Testis (tissue), 5 donors: ENCODE measurements at places on chromosomes 3 and 15. TPM values are rescaled to one million over a fixed set of nuclear protein-coding genes. Genes with fewer than 3 reads are reported as not detected.

The CPEB1 gene
- 89.1 TPM for total RNA-seq

The HIGD2B gene
- 2.2 TPM for total RNA-seq

The PGBD4 gene
- 2.8 TPM for total RNA-seq

The FURIN gene
- 23.1 TPM for total RNA-seq

The FGF12 gene
- total RNA-seq: 2.3 TPM

The UCN2 gene
- total RNA-seq: 1.2 TPM

The NDUFAF3 gene
- total RNA-seq: 416 TPM

The RYR3 gene
- total RNA-seq: 7.6 TPM

The IL5RA gene
- total RNA-seq: 0.43 TPM

The ERC2 gene
- 1.9 TPM for total RNA-seq

The APBA2 gene
- 29.5 TPM for total RNA-seq

The DTX3L gene
- total RNA-seq: 8.3 TPM

The TERB2 gene
- total RNA-seq: 10.3 TPM

The CCNB2 gene
- 54.2 TPM for total RNA-seq

The SEMA3F gene
- total RNA-seq: 6.9 TPM

DNA sequence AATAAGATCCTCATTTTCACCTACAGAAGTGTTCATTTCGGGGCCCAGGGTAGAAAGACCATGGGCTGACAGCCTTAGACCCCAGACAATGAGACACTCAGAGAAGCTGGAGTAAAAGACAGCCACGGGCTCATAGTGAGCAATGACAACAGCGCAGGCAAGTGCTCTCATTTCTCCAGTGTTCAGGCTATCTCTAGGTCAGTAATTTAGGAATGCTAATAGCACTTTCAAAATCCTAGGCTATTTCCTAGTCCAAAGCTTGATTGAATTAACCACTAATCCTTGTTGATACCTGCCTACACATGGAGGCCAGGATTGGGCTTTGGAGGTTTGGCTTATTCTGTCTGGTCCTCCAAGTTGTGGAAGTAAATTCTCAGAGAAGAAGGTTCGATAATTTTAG is 44.4 kb downstream of the FBN1 start:
- no peak for DNase-seq

DNA sequence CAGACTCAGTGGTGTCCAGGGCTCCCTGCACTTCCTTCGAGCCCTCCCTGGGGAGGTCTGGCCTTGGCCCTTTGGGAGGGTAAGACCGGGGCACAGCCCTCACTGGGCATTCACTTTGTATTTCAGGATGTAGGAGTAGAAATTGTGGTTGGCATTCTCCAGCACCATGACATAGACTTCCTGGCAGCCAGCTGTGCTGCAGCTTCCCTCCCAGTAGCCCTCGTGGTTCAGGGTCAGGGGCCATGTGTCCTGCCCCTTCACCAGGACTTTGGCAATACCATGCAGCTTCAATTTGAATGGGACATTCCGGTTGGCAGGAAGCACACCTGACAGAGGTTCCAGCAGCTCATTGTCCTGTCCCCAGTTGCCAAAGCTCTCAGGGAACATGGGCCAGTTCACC is 47.3 kb downstream of the KY start:
- no peak for DNase-seq

- no peak for DNase-seq
These were observed 310.0 kb upstream of the WNT5A start for GRCh38 chr3:55797084-55797483.

GRCh38 chr3:185900228-185900627 is 37.6 kb downstream of the TRA2B start:
- DNase-seq: no peak

DNA sequence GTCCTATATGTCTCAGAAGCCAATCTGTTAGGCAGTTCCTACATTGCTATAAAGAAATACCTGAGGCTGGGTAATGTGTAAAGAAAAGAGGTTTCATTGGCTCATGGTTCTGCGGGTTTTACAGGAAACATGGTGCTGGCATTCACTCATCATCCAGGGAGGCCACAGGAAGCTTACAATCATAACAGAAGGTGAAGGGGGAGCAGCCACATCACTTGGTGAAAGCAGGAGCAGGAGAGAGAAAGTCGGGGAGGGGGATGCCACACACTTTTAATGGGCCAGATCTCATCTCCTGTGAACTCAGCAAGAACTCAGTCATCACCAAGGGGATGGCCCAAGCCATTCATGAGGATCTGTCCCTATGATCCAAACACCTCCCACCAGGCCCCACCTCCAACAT is 9.1 kb downstream of the SLC49A4 start:
- DNase-seq: no peak

- no peak for DNase-seq
These were observed 384.3 kb upstream of the RARB start for GRCh38 chr3:25043749-25044148.

GRCh38 chr15:71440489-71441110 is 325.3 kb downstream of the THSD4 start:
- no peak for DNase-seq

DNA sequence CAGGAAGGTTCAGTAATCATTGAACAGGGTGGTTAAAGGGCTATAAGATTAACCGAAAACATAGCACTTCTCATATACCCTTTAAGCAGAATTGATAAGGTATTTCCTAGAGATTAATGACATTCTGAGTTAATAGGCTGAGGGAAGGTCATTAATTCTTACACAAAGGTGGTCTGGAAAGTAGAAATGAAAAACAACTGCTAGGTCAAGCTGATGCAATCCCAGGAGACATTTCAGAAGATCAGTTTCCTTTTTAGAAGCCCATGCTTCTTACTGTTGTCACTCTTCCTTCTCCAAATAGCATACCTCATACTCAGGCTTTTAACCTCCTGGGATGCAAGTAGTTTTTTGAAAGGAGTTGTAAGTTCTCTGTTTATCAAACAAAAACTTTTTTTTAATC is 8.8 kb downstream of the FILIP1L start:
- DNase-seq: no peak

- no peak for DNase-seq
These were observed 408.9 kb upstream of the WNT5A start for GRCh38 chr3:55895897-55896566.

DNA sequence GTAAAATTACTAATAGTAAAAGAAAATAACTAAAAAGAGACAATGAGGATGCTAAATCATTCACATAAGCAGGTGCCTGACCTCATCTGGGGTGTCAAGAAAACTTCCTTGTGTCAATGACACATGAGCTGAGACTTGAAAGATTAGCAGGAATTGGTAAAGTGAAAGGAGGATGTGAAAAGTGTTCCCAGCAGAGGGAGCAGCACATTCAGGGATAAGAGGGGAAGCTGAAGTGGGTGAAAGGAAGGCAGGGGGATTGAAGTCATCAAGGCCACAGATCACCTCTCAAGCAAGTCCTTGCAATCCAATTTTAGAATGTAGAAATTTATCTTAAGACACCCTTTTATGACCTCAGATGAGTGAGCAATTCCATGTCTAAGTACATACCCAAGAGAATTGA is 60.2 kb upstream of the ACP3 start:
- DNase-seq: peak; percentile 47

DNA sequence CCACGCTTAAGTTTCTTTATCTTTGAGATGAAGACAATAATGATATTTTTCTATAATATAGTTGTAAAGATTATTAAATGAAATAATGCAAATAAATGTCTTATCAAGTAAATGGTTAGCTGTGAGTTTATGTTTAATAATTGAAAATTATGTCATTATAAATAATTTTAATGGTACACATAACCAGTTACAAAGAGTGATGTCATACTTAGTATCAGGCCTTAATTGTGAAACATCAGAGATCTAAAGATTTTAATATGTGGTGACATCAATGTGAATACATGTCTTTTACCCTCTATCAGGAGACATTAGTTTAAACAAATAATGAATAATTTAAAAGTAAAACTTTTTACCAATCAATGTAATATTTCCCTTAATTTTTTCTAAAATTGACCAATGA is 63.8 kb upstream of the P2RY1 start:
- DNase-seq: no peak

DNA sequence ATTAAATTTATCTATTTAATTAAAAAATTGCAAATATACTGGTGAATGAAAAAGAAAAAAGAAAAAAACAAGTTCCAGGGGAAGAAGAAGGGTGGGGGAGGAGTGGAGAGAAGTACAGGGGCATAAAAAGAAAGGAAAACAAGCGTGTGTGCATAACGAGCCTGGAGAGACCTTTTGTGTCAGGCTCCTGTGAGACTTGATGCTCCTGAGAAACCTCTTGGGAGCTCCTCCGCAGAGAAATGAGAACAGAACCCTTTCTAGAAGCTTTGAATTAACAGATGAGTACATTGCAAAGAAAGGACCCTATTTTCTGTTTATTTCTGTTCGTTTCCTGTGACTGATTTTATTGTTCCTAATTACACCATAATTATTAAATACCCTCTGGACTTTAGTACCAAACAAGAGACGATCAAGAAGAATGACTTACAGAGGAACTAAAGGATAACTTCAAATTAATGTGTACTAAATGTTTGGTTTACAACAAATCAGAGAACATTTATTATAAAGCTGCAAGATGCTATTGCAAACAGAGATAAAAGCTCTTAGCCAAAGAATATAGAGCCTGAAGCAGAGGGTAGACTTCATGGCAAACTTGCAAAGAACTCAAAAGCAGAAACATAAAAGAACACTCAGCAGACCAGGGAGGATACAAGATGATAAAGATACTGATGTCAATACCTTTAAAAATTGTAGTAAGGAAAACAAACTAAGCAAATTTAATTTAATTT is 74.7 kb downstream of the DPPA2 start:
- DNase-seq: no peak

- no peak for DNase-seq
These were observed 844.9 kb upstream of the SEMA6D start for GRCh38 chr15:46872286-46872980.

GRCh38 chr3:134918441-134918840 is 123.4 kb downstream of the EPHB1 start:
- no peak for DNase-seq

- no peak for DNase-seq
These were observed 23.1 kb downstream of the SRPRB start for GRCh38 chr3:133828576-133829309.

- no peak for DNase-seq
These were observed 8.5 kb downstream of the RAB11A start for GRCh38 chr15:65877749-65878148.

GRCh38 chr15:48533982-48534381 is 111.5 kb downstream of the FBN1 start:
- DNase-seq: no peak

DNA sequence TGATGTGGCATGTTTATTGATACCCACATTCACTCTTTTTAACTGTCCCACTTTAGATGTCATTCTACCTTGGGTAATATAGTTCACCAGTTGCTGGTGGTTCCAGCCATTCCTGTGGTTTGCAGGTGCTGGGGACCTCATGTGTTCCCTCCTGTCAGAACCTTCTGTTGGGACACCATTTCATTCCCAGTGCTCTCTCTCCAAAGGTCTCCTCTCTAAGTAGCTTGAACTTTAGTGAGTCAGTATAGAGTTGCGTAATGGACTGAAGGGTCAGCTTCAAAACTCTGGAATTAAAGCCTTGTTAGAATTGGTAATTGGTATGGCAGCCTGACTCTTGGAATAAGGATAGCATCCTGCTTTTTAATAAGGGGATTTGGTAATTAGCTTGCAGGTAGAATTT is 108.5 kb downstream of the PLCL2 start:
- DNase-seq: no peak

DNA sequence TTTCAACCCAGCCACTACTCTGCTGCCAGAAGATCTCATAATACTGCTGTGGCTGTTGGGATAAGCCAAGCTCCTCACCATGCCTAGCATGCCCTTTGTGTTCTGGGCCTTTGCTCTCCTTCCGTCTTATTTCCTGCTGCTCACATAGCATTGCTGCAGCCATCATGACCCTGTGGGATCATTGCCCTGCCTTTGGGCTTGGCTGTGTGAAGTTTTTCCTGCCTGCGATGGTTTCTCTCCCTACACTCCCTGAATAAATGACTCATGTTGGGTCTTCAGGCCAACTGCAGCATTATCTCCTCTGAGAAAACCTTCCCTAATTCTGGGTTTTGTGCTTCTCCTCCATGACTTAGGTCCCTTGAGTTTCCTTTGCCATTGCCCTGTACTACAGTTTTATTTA is 20.8 kb upstream of the TRA2B start:
- DNase-seq: no peak

DNA sequence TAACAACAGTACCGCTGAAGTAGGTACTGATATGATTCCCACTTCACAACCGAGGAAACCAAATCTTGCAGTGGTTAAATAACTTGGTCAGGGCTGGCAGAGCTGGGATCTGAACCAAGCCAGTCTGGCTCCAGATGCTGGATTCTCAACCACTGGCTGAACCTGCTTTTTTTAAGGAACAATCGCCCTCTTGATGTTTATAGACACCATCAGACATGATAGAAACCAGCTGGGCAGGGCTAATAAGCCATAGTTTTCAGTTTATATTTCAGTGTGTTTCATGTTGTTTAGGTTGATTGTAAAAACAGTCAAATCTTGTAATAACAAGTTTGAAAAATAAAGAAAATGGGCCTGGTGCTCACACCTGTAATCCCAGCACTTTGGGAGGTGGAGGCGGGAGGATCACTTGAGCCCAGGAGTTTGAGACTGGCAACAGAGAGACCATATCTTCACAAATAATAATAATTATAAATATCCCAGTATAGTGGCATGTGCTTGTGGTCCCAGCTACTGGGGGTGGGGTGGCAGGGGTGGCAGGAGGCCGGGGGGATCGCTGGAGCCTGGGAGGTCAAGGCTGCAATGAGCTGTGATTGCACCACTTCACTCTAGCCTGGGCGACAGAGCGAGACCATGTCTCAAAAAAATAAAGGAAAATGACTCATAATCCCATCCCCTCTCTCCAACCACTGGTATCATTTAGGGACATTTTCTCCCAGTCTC is 36.7 kb downstream of the XYLB start:
- DNase-seq: no peak

DNA sequence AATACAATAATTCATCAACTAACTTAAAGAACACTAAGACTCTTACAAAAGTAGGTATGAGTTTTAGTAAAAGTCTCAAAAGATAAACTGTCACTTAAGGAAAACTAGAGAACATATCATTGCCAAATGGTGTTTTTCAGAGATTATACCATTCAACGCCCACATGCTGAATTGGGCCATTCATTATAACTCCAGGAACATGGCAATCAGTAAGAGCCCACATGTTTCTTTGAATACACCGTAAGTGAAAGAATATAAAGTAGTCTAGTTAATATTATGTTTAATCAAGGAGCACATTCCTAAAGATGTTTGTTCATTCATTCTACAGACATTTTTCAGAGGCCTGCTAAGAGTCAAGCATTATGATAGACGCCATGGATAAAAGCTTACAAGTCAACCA is 22.9 kb downstream of the B3GNT5 start:
- no peak for DNase-seq

GRCh38 chr3:11588755-11589154 is 55.0 kb downstream of the VGLL4 start:
- no peak for DNase-seq

DNA sequence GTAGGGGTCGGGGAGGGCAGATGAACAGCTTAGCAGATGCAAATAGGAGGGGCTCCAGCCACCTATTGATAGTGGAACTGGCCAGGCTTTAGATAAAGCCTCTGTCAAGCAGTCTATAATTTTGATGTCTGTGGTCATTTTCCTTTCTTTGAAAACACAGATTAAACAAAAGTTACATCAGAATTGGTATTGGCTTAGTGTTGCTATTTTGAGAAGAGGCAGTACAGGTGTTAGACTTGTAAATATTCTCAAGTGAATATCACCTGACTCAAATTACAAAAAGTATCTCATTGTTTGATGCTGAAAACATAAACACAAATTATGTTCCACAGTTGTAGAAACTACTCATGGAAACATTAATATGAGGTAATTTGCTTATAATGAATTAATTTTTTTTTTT is 18.1 kb downstream of the GHRL start:
- no peak for DNase-seq

- DNase-seq: no peak
These were observed 95.3 kb upstream of the TPRG1 start for GRCh38 chr3:189076449-189076848.
